Activated naive CD8-positive, alpha-beta T cell treated with anti-CD3 and anti-CD28 coated beads for 36 hours (primary cell): ENCODE measurements at places on chromosomes 11 and 22. TPM values are rescaled to one million over a fixed set of nuclear protein-coding genes. Genes with fewer than 3 reads are reported as not detected.

MYRF gene
- 0.70 TPM for total RNA-seq

FIBIN gene
- total RNA-seq = not detected

- DNase-seq = no peak
Observed at GRCh38 chr11:21839796-21840195, 353.1 kb upstream of the ANO5 start.

- peak; percentile 71 for DNase-seq
Observed at GRCh38 chr11:32893343-32894148, 935 bp downstream of the QSER1 start.

DNA sequence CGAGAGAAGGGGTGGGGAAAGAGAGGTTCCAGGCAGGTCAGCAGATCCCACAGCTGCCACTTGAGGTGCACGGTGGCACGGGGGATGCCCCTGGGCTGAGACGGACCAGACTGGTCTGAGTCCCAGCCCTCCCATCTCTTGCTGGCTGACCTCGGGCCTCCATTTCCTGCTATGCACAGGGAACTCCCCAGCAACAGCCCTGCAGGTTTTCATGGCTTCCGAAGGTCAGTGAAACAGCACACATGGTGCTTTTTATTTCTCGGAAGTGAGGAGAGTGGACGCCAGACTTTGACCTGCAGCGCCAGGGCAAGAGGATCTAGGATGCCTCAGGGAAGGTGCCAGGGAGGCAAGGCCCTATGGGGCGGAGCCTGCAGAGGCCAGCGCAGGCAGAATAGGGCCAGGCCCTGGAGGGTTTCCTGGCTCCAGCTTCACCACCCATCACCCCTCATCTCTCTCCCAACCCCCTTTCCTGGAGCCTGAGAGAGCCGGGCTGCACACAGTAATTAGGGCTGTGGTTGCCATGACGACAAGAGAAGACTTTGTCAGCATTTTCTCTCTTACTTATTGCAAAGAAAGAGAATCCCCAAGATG is 29.5 kb downstream of the SLC22A12 start:
- no peak for DNase-seq

- DNase-seq = peak; percentile 1
Observed at GRCh38 chr11:104254347-104254746, 90.4 kb upstream of the PDGFD start.

- peak; percentile 19 for DNase-seq
Observed at GRCh38 chr22:36227396-36227795, 11.9 kb downstream of the APOL2 start.

ART5 gene
- total RNA-seq = not detected

GRCh38 chr11:60477035-60477445 is 15.5 kb upstream of the MS4A12 start:
- no peak for DNase-seq

PGA3 gene
- total RNA-seq = not detected

DNA sequence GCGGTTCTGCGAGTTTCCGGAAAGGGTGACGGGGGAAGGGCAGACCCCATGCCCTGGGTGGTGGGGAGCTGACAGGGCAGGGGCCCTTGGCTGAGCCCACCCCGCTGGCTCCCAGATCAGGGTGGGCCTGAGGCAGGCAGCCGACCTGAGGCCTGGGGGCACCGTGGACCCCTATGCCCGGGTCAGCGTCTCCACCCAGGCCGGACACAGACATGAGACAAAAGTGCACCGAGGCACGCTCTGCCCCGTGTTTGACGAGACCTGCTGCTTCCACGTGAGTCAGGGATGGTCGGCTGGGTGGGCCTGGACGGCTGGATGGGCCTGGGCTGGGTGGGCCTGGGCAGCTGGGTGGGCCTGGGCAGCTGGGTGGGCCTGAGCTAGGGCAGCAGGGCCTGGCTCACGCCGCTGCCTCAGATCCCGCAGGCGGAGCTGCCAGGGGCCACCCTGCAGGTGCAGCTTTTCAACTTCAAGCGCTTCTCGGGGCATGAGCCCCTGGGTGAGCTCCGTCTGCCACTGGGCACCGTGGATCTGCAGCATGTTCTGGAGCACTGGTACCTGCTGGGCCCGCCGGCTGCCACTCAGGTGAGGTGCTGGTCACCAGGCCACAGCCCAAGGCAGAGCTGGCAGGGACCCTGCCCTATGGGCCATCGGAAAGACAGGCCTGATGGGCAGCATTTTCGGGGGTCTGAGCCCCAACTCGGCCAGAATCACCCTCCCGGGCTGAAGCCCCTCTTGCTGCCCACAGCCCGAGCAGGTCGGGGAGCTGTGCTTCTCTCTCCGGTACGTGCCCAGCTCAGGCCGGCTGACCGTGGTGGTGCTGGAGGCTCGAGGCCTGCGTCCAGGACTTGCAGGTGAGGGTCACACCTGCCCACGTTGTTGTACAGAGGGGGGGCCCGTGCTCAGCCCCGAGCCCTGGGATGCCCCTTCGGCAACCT is 1.5 kb downstream of the SYT8 start:
- DNase-seq = no peak

DNA sequence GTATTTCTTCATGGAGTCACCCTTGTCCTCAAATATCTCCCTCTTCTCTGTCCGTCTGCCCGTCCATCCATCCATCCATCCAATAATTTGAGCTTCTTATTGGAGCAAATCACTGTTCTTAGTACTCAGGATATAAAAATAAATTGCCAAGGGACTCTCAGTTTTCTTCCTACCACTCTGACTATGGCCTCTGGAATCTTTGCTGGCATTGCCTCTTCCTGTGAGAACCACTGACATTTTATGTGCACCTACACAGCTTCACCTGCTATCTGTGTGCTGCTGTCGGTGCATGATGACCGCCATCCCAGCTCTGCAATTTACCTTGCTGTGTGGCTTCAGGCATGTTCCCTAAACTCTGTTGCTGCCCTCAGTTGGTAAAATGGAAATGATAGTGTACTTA is 37.9 kb downstream of the TEAD1 start:
- DNase-seq = no peak

CYP2D6 gene
- 1.6 TPM for total RNA-seq

DNA sequence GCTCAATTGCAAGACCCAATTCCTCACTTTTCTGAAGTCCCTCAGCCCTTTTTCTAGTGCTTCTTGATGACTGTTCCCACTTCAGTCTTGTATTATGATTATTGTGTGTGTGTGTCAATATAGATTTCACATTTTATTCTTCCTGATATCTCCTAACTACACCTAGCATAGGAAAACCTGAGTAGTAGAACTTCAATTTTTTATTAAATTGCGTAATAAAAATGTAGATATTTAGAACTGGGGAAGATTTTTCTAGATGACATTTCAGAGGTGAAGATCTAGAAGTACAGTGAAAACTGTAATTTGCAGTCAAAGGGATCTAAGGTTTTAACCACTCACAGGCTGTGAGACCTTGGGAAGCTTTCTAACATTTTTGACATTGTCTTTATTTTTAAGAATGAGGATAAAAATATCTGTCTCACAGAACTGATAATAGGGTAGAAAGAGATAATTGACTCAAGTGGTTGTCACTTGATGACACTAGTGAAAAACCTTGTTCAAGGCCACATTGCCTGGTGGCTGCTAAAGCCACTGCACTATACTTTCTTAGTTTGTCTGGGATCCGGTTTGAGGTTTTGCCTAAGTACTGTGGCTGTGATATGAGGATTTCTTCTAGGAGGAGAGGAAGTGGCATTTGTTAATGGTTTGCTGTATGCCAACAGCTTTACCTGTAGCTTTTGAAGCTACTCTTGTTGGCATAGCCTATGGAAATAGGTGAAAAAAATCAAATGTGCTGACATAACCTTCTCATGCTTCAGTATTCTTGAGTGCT is 32.2 kb upstream of the SESN3 start:
- DNase-seq = no peak

DNA sequence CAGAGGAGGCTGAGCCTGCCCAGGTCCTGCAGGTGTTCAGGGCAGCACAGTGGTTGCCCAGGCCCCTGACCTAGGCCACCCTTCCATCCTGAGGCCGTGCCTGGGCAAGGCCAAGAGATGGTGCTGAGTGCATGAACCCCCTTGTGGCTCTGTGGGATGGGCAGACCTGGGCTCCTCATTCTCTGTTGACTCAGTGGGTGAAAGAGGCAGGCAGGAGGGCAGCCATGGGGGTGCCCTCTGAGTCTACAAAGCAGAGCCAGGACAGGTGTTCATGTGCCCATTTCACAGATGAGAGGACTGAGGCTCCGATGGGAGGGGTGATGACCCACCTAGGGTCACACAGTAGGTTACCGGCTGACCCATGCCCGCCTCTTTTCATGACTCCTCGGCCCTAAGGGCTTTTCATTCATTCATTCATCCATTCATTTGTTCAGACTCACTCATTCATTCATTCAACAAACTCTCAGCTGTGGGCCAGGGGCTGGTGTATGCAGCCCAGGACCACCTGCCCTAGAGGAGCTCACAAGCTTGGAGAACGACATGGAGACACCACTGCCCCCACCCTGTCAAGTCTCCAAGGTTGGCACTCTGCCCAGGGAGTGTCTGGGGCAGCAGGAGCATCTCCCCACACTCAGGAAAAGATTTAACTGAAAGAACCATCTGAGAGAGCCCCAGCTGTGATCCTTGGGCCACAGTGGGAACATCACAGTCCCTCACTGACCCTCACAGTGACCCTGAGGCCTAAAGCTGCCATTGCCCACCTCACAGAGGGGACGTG is 40.5 kb downstream of the IGLL5 start:
- DNase-seq = no peak

- no peak for DNase-seq
Observed at GRCh38 chr11:18056561-18057181, 10.6 kb upstream of the TPH1 start.

DNA sequence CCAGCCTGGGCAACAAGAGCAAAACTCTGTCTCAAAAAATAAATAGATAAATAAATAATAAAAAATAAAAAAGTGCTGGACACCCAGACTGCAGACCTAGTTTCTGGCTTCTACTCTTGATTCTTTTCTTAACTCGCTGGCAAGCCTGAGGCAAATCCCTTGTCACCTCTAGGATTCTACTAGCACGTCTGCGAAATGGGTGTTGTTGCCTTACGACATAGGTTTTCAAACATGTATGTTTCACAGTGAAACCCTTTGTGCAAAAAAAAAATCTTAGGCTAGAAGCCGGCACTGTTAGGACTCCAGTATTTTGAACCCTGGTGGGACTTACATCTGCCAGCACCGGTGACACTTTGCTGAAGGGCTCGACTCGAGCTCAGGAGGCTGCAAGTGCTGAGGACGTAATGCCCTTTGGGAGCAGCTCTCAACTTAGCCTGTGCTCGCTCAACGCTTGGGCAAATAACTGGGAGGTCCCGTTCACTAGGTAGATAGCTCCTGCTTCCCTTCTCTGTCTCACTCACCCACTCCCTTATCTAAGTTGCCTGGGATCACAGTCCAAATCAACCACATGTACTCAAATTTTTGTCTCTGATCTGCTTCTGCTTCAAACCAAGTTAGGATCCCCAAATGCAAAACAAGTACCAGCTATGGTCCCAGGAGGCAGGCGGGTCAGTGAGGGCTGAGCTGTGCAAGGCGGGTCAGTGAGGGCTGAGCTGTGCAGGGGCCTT is 34.7 kb upstream of the MYH9 start:
- no peak for DNase-seq

- no peak for DNase-seq
Observed at GRCh38 chr11:12728417-12728816, 54.2 kb downstream of the TEAD1 start.

GRCh38 chr22:37619991-37620390 is 11.4 kb downstream of the GGA1 start:
- no peak for DNase-seq

DNA sequence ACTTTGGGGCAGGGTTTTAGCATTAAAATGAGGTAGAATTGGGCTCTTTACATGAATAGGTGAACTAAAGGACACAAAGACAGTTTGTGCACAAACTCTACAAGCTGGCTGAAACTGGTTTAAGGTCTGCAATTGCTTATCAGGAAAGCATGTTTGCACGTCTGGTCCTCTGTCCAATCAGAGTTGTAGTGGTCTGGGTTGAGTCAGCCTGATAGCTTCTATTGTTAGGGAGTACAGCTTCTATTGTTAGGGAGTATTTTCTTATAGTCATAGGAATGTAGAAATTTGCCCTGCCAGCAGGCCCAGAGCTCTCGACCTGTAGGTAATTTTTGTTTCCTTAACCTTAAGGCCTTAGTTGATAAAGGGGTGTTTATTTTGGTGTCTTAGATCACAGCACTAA is 1422.4 kb downstream of the LRRC4C start:
- DNase-seq = no peak

- no peak for DNase-seq
Observed at GRCh38 chr11:119473901-119474681, 51.1 kb upstream of the THY1 start.

GRCh38 chr11:8352876-8353505 is 89.3 kb upstream of the LMO1 start:
- no peak for DNase-seq

- DNase-seq = no peak
Observed at GRCh38 chr11:199782-200181, 6.9 kb downstream of the SCGB1C1 start.

DNA sequence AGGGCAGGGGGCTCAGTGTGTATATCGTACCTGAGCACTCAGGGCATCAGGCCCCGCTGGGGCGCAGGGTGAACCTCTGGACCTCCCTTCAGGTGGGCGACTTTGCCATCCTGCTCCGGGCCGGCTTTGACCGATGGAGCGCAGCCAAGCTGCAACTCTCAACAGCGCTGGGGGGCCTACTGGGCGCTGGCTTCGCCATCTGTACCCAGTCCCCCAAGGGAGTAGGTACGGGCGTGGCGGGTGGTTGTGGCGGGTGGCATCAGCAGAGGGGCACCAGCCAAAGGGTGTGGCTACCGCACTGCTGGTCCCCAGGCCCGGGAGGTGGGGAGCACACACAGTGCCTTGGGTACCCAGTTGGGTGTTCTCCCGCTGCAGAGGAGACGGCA is 6.3 kb downstream of the SLC39A13 start:
- no peak for DNase-seq

GRCh38 chr11:36945384-36945783 is 347.3 kb upstream of the RAG2 start:
- no peak for DNase-seq

DNA sequence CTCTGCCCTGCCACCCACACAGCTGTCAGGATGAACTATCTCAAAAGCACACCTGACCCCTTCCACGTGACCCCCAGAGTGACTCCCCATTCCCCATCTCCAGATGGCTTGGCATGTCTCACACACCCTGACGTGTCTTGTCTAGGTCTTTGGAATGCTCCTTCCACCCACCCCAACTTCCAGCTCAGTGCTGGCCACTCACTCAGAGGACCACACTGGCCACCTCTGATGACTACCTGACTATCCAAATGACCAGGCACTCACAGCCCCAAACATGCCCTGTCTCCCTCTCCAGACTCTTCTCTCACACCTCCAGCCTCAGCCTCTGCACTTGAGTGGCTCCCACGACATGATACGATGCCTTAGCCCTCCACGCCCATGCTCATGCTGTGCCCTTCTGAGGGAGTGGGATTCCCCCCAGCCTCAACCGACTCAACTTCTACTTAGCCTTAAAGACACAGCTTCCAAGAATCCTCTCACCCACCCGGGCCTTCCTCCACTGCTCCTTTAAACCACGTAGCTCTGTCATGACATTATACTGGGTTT is 259.4 kb downstream of the BUD13 start:
- DNase-seq = no peak

DNA sequence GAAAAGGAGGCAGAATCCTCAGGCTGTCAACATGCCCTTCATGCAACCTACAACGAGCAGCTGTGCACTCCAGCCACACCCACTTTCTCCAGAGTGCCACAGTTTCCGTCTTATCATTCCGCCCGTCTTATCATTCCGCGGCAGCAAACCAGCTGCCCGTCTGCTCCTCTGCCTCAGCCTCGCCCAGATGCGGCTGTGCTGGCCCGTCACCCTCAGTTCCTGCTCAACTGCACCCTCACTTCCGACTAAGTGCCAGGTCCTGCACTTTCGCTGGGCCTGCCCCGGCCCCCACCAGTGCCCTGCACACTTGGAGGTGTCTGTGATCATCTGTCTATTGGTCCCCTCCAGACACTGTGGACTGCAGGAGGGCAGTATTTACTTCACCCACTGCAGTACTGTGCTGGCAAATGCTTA is 43.7 kb downstream of the MICAL3 start:
- peak; percentile 38 for DNase-seq
